ENCODE measurements at places on chromosomes 2 and 18. TPM values are rescaled to one million over a fixed set of nuclear protein-coding genes. Genes with fewer than 3 reads are reported as not detected.

DNA sequence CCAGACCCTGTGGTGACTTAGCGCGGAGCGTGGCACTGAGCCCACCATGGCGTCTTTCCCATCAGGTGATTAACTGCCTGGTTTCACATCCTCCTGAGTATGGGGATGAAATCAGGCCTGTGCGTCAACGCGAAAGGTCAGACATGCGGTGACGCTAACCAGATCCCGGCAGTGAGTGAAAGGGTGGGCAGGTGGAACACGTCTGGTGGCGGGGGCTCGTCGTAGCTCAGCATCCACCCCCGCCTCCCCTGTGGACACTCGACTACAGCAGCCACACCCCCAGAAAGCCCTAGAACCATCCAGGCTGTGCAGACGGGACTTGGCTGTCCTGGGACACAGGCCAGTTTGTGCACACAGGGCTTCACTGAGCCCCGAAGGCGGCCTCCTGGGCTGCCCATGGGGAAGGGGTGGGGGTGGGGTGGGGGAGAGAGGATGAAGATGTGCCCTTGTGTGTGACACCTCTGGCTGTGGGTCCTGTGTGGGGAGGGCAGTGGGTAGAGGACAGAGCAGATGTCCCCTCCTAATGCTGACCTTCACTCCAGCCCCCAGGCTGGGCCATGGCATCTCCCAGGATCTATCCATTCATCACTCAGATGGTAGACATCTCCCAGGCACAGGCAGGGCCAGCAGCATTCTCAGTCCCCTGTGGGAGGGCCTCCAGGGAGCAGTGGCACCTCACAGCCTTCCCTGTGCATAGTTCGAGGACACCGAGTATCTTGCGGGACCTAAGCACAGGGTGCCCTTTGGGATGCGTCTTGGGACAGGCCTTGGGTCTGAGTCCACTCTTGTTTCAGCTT lies 27.5 kb downstream of the RAMP1 start:
- no peak for DNase-seq

DNA sequence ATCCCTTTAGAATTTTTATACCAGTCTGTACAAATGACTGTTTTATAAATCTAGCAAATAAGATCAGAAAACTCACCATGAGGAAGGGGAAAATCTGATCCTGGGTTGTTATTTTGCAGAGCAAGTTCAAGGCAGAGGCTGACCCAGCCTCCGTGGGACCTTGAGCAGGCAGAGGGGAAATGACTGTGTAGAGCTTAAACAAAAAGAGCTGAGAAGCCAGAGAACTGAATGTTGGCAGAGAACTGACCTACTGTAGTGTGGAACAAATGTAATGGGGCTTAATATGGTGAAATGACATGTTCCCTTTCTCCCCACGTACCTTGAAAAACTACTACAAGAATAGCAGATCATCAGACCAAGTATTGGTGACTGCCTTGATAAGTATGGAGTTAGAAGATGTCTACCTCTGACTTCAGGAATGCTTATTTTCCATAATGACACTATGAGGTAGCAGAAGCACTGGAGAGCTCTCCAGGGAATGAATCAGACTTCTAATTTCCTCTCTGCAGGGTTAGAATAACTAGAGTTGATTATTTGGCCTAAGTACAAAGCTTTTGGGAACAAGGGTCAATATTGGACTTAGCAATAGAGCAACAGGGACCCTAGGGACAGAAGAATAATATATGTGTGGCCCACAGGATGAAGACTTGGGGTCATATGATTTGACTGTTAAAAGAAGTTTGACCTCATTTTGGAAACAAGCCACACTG lies 304.4 kb downstream of the CCDC178 start:
- no peak for DNase-seq

- DNase-seq = no peak
Observed at GRCh38 chr2:76073992-76074604, 363.4 kb upstream of the GCFC2 start.

DNA sequence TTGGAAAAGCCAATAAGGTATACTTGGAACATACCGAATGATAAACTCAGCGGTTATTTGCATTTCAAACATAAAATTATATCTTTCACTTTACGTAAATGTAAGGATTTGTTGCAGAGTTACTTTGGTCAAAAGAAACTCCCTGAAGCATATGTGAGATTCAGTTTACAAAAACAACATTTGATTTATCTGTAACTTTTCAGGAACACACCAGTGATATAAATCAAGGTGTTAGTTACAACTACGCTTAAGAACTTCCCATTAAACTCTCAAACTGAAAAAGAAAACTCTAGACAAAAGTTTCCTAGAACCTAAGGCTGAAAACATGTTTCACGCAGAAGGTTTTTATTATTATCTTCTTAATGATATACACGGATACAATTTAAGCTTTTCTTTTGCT lies 110.6 kb upstream of the MEIS1 start:
- no peak for DNase-seq

- DNase-seq = no peak
Observed at GRCh38 chr2:54526226-54526879, 70.2 kb downstream of the SPTBN1 start.

DNA sequence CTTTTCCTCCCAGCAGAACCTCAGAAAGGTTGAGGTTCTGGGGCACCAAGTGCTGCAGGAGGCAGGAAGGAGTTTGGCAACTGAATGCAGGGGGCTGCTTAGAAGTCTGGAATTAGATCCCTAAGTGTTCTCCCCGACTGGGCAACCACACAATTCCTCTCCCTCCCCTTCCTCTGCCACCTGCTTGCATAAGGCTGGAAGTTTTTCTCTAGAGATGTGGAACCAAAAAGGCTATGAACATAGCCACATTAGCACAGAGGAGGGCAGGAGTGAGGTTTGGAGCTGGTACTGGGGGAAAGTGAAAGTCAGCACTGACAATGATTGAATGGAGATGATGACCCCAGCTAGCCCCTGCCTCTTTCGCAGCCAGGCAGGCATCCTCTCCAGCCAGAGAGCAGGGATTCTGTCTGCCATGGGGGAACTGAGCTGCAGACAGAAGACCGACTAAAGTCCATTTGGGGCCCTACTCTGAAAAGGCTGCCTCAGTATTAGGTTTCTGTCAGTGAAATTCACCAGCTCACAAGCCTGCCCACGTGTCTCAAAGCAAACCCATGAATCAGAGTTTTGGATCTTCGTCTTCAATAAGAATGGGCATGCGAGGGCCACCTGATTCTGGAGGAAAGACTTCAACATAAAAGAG lies 87.9 kb upstream of the ITGA6 start:
- no peak for DNase-seq

DNA sequence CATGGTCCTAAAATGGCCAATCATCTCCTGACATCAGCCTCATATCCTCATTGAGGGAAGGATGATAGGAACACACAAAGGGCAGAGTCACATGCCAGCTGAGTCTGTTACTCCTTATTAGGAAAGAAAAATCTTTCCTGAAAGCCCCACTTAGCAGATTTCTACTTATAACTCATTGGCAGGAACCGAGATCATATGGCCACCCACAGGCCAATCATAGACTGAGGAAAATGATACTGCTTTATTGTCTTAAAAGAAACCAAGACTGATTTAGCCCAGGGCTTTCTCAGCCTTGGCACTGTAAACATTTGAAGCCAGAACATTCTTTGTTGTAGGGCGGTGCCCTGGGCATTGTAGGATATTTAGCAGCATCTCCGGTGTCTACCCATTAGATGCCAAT lies 18.7 kb downstream of the GKN2 start:
- DNase-seq = no peak

DNA sequence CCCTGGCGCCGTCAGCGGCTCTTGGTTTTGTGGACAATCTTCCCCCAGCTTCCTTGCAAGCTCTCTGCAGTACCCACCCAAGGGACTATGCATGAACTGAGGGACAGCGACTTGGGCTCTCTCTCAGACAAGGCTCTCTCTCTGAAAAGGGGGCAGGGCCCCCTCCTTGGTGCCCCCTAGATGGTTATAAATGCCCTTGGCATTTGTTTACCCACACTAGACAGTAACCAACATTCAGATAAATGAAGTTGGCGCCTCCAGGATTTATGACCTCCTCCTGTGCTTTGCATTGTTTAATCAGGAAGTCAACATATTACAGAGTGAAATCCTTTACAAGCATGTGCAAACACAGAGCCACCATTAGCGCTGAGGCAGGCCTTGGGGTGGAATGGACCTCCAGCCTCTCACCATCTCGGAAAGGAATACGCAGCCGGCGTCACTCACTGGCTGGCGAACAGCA lies 547.4 kb upstream of the ID2 start:
- no peak for DNase-seq

DNA sequence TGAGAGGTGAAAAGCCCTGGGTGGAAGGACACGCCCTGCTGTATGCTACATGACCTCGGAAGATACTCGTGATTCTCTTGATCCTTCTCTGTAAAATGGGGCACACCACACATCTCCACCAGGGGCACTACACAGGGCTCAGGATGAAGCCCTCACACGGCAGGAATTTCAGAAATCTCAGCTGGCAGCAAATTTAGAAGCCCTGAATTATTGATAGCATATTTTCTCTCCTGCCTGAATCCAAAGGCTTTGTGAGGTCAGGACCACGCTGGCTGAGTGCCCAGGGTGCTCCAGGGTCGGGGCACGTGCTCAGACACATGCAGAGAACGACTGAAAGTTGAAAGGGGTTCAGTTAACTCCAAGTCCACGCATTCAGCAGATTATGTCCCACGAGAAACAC lies 42.1 kb upstream of the GALR1 start:
- DNase-seq = peak; percentile 82

DNA sequence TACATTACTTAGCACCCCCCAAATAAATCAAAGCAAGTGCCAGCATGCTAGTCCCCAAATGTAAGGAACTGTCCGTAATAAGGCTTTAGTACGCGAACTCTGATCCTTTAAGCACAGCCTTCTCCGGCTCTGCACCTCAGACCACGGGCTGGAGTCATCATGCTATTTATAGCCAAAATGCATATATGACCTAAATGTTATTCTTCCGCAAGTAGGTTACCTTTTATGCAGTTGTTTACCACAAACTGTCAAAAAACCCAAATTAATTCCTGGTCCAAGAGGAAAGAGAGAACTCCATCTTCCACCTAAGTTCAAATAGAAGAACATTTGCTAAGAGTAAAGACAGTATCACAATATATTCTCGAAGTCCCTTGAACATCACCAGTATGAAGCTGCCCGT lies 42.7 kb downstream of the ZNF516 start:
- DNase-seq = no peak

DNA sequence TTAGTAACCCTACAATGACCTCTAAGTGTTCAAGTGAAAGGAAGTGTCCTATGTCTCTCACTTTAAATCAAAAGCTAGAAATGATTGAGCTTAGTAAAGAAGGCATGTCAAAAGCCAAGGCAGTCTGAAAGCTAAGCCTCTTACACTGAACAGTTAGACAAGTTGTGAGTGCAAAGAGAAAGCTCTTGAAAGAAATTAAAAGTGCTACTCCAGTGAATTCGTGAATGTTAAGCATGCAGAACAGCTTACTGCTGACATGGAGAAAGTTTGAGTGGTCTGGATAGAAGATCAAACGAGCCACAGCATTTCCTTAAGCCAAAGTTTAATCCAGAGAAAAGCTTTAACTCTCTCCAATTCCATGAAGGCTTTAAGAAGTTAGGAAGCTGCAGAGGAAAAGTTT lies 373.7 kb downstream of the NR4A2 start:
- no peak for DNase-seq

DNA sequence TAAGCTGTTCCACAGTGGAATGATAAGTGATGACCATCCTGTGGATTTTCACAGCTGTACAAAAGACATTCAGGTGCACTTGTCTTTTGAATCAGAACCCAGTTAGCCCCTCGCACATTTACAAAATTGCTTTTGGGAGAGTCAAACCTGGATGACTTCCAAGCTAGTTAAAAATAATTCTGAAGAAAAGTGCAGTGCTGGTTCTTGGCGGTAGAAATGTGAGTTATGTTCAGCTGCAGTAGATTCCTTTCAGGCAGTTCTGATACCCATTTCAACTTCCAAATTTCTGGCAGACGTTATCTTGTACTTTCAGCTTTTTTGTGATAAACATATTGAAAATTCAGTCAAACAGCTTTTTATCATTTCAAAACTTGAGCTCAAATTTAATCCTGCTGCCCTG lies 324.7 kb downstream of the NRXN1 start:
- no peak for DNase-seq

DNA sequence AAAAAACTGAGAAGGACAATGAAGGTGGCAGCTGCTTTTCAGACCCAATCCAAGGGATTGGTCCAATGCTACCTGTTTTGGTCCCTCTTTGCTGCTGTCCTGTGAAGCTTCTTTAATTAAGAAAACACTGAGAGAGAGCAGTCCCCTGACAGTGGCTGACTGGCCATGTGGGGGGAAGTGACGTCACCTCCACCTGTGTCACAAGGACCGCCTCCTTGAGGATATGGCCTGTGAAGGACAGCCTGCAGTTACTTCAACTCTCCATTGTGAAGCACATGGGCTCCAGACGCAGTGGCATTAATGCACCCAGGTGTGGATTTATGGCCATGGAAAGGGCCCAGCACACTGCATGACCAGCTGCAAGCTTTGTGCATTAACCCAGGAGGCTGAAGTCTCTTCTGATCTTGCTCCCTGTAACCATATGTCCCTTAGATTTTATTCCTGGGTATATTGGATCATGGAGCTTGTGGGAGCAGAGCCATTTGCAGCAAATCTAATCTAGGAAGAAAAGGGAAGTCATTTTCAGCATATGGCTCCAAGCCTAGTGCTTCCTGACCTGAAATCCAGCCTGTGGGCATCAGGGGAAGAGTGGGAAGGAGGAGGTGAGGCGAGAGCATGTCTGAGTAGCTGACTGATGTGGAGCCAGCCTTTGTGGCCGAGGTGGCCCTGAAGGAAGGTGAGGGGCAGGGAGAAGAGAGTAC lies 32.2 kb downstream of the KIF5C start:
- DNase-seq = no peak

DNA sequence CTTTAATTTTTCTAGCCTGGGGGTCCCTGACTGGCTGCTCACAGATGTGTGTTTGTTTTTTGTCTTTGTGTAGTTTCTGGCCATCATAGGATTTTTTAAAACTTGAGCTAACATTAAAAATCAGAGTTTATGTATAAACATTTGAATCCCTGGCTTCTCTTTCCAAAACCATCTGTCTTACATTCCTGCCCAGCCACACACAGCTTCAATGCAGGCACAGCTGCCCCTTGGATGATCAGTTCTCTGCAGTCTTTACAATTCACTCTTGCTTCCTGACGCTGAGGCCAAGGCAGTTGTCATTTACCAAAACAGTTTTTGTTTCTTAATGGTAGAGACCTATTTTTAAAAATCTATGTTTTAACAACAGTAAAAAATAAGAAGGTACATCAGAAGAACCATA lies 169.2 kb upstream of the LRRTM1 start:
- DNase-seq = no peak

- no peak for DNase-seq
Observed at GRCh38 chr18:37412333-37412732, 153.3 kb downstream of the CELF4 start.

Gene TSPYL6
- total RNA-seq = not detected

Gene UGT1A7
- total RNA-seq = not detected

Gene IDH1
- total RNA-seq = 25.9 TPM

Gene UGT1A8
- not detected for total RNA-seq

Gene CCDC195
- total RNA-seq = not detected

Gene CACNB4
- total RNA-seq = 3.7 TPM

Gene ALPP
- total RNA-seq = not detected

Gene CKAP2L
- total RNA-seq = not detected

Gene FMNL2
- 12.0 TPM for total RNA-seq

Gene SPP2
- not detected for total RNA-seq

Gene CD207
- total RNA-seq = not detected

Gene STRN
- 4.3 TPM for total RNA-seq

Gene ITPRIPL1
- total RNA-seq = 14.5 TPM

Gene CIB4
- not detected for total RNA-seq

Gene MRPL30
- 32.6 TPM for total RNA-seq
